Mesendoderm (in vitro differentiated cells): ENCODE measurements at places on chromosomes 2 and 18.

DNA sequence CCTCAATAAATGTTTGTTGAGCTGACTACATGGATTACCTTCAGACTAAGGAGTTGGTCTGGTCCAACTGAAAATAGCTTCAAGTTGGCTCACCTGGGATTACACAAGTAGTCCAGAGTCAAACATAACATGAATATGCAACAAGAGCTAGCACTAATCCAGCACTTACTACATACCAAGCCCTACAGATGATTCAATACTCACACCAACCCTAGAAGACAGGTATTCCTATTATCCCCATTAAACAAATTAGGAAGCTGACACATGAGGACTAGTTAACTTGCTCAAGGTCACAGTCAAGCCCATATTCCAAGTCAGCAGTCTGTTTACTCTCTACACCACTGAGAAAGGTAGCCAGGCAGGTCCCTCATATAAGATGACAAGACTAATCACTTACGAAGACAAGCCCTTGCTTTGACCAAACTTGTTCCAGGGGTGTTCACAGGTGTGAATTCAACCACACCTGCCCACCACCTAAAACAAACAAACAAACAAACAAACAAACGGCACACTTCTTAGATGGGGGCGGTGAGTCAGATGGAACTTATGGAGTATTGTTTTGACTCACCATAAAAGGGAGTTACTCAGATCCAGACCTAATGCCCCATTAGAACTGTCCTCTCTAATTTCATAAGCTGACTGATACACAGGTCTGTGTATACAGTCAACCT, 29.1 kb downstream of the TMEM131 start:
- DNase-seq, result no peak

DNA sequence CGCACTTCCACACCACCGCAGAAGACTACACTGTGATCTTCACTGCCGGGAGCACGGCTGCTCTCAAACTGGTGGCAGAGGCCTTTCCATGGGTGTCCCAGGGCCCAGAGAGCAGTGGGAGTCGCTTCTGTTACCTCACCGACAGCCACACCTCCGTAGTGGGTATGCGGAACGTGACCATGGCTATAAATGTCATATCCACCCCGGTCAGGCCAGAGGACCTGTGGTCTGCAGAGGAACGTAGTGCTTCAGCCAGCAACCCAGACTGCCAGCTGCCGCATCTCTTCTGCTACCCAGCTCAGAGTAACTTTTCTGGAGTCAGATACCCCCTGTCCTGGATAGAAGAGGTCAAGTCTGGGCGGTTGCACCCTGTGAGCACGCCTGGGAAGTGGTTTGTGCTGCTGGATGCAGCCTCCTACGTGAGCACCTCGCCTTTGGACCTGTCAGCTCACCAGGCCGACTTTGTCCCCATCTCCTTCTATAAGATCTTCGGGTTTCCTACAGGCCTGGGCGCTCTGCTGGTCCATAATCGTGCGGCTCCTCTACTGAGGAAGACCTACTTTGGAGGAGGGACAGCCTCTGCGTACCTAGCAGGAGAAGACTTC, 12.5 kb downstream of the MOCOS start:
- no peak for DNase-seq

DNA sequence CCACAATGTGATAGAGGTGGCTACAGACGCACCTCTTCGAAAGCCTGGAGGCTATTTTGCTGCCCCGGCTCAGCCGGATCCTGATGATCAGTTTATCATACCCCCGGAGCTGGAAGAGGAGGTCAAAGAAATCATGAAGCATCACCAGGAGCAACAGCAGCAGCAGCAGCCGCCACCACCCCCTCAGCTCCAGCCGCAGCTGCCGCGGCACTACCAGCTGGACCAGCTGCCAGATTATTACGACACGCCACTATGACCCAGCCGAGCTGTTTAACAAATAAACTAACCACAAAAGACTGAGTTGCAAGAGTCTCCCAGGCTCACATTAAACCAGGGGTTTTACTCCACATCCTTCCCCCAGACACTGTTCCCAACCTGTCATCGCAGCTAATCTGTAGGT, 263.8 kb downstream of the PHLPP1 start:
- DNase-seq, result no peak

- peak; percentile 57 for DNase-seq
Observed at GRCh38 chr2:241559323-241560161, 997 bp downstream of the BOK start.

GRCh38 chr18:46916551-46917107, 678 bp downstream of the PIAS2 start:
- DNase-seq, result peak; percentile 54

DNA sequence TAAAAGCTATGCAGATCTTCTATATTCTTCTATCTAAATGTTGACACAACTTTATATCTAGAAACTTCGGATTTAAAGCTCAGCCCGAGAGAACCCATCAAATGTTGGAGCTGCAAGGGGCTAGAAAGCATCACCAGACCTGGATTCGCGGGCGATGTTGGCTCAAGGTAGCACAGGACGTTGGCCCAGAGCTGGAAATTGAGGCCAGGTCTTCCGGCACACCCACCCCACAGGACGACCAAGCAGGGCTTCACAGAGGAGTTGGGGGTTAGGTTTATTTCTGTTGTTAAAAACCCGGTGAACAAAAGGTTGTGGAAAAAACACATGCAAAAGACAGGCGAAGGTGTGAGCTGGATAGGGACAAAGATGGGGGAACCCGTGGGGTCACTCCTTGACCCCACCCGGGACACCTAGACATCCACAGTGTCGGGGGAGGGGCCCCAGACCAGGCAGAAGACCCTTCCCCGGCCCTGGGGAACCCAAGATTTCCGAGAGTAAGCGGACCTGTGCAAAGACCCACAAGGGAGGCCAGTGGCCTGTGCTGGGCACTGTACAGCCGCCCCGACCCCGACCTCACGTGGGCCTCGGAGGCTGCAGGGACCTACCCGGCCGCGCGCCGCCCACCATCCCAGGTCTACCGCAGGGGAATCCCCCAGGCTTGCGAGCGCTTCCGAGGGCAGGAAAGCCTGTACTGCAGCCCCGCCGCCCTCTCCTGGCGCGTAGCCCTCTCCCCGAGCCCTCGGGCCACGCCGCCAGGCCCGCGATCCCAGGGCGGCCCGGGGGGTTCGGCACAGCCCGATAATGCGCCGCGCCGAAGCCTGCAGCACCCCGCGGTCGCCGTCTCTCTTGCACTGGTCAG, 1.8 kb upstream of the AGBL5 start:
- DNase-seq, result no peak

DNA sequence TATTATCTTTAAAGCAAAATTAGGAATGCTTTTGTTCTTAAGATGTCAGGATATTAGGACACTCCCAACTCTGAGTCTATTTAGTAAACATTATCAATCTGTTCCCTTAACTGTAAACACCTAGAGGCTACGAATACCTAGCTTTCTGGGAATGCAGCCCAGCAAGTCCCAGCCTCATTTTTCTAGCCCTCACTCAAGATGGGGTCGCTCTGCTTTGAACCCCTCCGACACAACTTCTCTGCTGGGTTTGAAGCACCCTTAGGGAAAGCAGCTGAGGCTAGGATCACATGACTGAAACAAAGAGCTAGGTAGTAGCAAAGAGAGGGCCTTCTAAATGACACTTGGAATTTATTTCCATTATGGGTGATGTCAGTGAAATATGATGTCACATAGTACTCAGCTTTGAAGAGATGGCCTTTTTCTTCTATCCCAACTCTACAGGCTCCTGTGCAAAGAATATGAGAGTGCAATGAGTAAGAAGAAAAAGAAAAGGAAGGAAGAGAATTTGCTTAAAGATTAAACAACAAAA, 114.7 kb downstream of the CSRNP3 start:
- DNase-seq, result peak; percentile 54
